ENCODE measurements at places on chromosomes 7 and 10.

- DNase-seq, result peak; percentile 16
These were observed 1.9 kb upstream of the ARL4A start for GRCh38 chr7:12685550-12685949.

GRCh38 chr7:36871863-36872262 is 147.6 kb upstream of the AOAH start:
- no peak for DNase-seq

DNA sequence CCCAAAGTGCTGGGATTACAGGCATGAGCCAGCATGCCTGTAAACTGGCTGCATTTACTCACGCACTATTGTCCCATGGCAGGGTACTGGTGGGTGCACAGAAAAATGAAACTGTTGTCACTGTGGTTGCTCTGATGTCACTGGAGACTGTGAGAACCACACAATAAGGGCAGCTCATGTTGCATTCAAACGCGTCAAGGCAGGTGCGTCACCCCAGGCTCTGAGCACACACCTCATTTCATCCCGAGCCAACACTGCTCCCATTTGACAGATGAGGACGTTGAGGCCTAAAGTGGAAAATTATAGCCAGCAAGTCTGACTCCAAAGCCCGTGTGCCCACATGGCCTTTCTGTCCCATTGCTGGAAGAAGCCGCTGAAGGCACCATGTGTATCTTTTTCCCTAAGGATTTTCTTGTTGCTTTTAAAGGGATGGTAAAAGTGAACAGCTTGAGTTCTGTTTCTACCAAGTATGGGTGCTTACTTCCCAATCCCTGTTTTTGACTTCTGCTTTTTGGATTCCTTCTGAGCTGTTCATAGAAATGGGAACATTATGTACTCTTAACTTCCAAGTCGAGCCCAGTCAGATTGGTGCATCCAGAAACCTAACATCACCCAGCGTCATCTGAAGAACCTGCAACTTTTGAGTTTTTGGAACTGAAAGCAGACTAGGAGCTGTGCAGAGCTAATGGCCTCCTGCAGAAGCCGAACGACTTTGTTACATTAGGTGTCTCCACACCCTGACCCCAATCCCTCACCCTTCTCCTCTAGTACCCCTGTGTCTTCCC is 60.1 kb upstream of the CARD11 start:
- DNase-seq, result no peak

DNA sequence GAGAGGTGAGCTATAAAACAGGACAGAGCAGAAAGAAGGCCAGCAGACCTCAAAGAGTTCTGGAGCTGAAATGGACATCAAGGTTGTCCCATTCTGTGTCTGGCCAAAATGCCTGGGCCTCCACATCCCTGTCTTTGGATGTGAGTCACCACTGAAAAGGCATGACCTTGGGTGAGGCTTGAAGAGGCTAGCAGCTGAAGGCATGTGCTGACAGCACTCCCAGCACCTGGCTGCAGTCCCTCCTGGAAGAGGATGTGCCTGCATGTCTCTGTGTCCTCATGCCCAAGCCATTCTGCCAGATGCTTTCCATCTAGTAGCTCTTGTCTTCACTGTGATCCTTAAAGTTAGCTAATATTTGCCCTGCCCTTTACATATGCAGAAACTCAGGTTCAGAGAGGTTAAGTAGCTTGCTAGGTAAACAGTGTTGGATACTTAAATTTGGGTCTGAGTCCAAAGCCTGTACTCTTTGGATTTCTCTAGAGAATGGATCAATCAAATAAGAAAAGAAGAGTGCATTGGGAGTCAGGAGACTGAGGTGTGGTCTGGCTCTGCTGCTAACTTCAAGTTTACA is 35.8 kb downstream of the HECW1 start:
- no peak for DNase-seq

DNA sequence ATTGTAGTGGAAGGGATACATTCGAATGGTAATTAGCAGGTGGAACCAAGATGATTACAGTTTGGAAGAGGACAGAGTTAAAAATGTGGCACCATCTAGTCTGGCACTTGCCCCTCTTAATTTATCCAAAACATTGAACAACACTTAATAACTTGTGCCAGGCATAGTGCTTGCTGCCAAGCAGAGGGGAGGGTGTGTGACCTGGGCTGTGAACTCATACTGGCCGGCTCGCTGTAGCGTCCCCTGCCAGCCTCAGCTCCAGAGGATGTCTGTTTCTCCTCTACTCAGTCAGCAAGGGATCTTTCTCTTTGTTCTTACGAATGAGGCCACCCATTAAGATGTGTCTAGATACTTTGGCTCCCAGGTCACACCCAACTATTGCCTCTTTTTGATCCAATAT is 179.4 kb upstream of the INHBA start:
- no peak for DNase-seq

GRCh38 chr10:72503694-72504438 is 122.0 kb downstream of the MICU1 start:
- no peak for DNase-seq

GRCh38 chr7:2924866-2925840 is 81.0 kb upstream of the GNA12 start:
- no peak for DNase-seq

DNA sequence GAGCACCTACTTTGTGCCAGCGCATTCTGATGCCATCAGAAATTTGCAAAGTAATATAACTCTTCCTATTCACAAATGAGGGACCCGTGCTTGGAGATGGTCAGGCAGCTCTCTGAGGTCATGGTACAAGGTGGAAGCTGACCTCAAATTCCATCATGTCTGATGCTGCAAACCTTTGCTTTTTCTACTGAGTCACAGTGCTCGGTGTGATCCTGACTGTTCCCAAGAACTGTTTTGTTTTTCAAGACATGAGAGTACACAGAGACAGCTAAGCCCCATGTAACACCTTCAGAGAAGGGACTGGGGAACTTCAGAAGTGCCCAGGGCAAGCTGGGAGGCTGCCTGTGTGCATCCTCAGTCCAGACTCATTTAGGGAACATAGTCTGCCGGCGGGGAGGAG is 111.3 kb downstream of the FRMD4A start:
- DNase-seq, result no peak

- DNase-seq, result no peak
These were observed 187.6 kb upstream of the ITGB1 start for GRCh38 chr10:33145451-33146188.

- DNase-seq, result no peak
These were observed 192.1 kb downstream of the LRMDA start for GRCh38 chr10:75623310-75624093.

Data from T-helper 22 cell (primary cell).